ENCODE measurements at places on chromosomes 2 and 18.

DNA sequence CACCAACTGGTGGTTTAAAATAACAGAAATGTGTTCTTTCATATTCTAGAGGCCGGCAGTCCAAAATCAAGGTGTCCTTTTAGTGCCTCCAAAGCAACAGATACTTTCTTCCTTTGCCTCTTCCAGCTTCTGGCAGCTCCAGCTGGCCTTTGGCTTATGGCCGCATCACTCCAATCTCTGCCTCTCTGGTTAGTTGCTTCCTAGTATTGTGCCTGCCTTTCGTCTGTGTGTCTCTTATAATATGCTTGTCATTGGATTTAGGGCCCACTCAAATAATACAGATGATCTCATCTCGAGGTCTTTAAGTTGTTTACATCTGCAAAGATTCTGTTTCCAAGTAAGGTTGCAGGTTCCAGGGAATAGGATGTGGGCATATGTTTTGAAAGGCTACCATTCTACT, 855.2 kb upstream of the ID2 start:
- DNase-seq = no peak

GRCh38 chr2:168798076-168798887, 4.2 kb upstream of the NOSTRIN start:
- DNase-seq = no peak

GRCh38 chr18:13278062-13278630, 59.6 kb downstream of the LDLRAD4 start:
- no peak for DNase-seq

GRCh38 chr18:12092398-12093229, 1.0 kb upstream of the ANKRD62 start:
- no peak for DNase-seq

GRCh38 chr18:13541621-13542519, 184.5 kb downstream of the FAM210A start:
- no peak for DNase-seq

- no peak for DNase-seq
Observed at GRCh38 chr2:133956434-133956935, 297.4 kb upstream of the MGAT5 start.

DNA sequence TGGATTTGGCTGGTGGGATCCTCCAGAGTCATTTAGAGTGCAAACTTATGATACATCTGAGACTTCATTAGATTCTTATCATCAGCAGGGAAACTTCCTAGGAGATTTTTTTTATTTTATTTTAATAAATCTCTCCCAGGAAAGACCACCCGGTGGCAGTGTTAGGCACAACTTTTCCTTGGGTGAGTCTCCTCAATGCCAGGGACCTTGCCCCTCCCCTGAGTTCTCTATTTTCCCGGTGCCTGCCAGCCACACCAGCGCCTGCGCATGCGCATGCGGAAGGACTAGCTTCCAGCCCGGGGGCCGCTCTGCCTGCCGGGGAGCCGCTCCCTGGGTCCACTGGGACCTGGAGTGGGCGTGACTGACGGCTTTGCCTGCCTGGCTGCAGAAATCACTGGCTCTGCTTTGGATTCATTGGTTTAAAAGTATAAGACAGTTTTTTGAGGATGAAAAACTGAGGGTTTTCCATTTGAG, 86.6 kb downstream of the TMEM182 start:
- peak; percentile 33 for DNase-seq

DNA sequence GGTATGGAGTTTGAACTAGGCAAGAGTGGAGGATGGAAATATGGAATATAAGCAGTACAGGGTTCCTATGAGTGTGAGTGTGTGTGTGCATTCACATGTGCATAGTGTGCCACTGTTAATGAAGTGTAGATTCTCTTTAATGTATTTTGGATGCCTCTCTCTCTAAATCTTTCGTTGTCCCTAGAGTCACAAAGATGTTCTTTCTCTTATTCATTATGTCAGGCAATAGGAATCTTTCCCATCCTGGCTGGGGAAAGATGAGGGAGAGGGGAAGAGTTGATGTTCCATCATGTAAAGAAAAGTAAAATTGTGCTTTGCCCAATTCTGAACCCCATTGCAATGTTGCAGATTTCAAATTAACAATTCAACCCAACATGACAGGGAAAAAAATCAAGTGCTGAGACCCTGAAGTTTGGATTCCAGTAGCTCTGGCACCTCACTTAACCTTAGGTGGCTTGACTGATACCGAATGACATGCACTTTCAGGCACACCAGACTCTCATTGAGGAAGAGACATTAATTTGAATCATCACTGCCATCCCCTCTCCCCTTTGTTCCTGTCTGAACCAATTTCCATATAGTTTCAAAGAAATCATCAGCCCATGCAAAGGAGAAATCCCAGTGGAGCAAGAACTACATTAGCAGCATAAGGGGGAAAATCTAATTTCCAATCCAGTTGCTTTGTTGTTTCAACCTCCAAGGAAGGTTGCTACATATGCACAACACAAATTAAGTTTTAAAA, 28.0 kb downstream of the KLF7 start:
- no peak for DNase-seq

GRCh38 chr2:105371156-105371555, 27.7 kb downstream of the FHL2 start:
- no peak for DNase-seq

DNA sequence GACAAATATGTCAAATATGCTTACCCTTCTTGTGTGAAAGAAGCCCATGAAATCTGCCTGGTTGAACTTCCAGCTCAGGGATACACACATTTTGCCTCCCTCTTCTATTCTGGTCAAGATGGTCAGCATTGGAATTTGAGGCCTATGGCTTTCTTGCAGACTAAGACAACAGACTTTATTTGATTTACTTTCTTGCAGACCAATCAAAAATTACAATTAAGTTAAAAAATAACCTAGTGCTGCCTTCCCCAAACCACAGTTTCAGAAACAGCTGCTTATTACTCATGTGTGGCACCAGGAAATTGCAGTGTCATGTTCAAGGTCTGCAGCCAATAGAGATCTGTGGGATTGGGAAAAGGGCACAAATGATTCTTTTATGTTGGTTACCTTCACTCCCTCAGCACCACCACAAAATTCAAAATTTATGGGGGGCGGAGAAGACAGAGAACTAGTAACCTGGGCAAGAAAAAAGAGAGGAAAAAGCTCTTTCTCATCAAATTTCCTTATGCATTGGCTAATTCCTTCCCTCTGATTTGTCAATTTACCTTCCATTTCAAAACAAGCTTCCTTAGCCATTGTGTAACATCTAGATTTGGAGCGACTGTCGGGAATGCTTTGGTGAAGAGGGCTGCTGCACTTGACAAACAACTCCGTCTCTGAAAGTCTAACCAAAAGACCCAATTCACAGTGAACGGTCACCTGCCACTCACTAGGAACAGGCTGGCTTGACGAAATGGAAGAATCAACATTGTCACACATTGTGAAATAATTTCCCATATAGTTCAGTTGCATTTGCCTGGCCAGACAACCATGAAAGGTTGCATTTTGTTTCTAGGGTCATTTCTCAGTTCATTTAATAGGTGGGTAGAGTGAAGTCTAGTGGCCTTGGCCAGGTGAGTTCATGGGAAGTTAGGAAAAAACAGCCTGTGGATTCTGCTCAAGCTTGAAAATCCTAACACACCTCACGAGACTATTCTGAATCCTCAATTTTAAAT, 100.4 kb upstream of the FZD5 start:
- DNase-seq = peak; percentile 78

DNA sequence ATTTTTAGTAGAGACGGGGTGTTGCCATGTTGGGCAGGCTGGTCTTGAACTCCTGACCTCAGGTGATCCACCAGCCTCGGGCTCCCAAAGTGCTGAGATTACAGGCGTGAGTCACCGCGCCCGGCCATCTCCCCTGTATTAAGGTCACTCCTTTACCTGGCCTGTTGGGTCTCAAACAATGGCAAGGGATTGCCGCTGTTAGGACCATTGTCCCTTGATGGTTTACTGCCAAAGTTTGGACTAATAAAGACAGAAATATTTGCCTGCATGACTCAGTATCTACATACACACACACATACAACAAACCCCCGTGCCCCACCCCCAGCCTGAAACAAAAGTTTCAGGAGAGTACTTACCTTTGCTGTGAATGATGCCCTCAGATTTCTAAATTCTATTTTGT, 16.5 kb downstream of the PARD3B start:
- DNase-seq = no peak

DNA sequence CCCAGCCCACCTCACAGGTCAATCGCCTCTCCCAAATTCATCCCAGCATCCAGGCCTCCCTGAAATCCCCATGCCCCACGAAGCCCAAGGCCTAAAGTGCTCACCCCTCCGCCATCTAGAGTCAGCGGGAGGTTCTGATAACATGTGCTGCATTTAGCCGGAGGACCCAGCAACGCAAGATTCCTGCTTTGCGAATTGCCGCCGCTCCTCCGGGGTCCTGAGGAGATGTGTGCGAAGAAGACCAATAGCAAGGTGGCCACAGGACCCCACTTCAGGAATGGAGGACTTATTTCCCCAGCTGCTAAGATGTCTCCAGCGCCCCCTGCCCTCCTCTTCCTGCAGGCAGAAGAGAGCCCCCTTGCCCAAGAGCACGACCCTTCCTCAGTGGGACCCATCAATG, 120.8 kb upstream of the GLI2 start:
- DNase-seq = no peak

- DNase-seq = no peak
Observed at GRCh38 chr2:5215989-5216607, 476.1 kb upstream of the SOX11 start.

DNA sequence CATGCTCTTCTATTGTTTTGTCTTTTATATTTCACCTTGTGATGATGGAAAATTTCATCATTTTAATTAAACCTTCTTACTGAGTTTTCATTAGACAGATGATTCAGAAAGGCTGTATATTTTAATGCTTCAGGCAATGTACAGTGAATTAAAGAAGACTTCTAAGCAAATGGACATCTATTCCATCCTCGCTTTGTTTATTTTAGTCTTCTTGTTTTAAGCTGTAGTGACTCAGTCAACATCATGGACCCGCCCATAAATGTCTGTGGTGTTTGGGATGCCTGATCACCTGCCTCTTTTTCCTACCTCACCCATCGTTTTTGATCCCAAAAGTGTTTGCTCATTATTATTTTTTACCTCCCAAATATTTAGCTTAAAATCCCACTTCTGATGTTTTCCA, 43.1 kb downstream of the KYNU start:
- no peak for DNase-seq

- DNase-seq = peak; percentile 51
Observed at GRCh38 chr2:144358979-144359541, 160.9 kb downstream of the ZEB2 start.

All from skeletal muscle cell (primary cell).